Right lung (tissue), 10 donors: ENCODE measurements at places on chromosomes 13 and 19. TPM values are rescaled to one million over a fixed set of nuclear protein-coding genes. Genes with fewer than 3 reads are reported as not detected.

DNA sequence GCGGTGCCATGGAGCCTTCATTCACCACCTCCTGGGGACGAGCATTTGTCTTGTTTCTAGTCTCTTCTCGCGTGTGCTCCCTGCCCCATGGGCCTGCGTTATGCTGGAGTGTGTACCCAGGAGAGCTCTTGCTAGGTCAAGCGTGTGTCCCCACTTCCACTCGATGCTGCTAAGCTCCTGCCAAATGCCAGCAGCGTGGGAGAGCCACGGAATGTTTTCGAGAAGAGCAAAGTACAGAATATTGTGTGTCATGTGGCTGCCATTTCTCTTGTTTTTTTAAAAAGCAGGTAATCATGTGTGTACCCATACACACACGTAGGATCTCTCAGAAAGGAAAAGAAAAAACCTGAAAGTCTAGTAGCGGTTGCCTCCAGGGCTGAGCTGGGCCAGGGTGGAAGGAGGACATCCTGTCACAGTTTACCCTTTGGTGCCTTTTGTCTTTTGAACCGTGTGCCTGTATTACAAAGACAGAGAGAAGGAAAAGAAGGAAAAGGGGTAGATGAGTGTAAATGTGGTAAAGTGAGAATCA is 28.6 kb downstream of the PAK4 start:
- no peak for DNase-seq

GRCh38 chr19:47110521-47111005 is 3.0 kb downstream of the ZC3H4 start:
- no peak for DNase-seq

DNA sequence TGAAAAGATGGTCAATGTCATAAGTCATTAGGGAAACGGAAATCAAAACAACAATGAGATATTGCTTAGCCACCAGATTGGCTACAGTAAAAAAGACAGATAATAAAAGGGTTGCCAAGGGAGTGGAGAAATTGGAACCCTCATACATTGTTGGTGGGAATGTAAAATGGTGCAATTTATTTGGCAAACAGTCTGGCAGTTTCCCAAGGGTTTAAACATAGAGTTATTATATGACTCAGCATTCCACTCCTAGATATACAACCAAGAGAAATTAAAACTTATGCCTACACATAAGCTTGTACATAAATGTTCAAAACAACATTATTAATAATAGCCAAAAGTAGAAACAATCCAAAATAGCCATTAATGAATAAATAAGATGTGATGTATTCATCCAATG is 9.9 kb upstream of the ZNF227 start:
- no peak for DNase-seq

GRCh38 chr19:46979126-46980105 is 40.2 kb upstream of the NPAS1 start:
- no peak for DNase-seq

GRCh38 chr13:108342369-108343289 is 73.1 kb downstream of the TNFSF13B start:
- peak; percentile 47 for DNase-seq

DNA sequence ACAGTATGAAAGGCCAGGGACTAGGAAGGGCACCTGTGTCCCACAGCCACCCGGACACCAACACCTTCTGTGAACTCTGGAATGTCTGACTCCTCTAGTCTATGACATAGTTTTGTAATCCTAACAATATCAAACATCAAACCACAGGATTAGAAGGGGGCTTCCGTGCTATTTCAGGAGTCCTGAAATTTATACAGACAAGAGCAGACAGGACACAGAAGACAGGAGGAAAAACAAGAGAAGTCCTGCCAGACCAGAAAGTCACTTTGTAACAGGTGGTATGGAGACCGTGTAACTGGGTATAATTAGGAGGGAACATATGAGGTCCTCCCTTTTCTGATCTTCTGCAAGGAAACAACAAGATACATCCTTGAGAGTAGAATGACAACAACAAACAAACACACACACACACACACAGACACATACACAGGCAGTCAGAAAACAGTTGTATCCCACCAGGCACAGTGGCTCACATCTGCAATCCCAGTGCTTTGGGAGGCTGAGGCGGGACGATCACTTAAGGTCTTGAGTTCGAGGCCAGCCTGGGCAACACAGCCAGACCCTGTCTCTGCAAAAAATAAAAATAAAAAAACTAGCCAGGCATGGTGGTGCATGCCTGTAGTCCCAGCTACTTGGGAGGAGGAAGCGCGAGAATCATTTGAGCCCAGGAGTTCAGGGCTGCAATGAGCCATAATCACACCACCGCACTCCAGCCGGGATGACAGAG is 13.1 kb downstream of the INSR start:
- DNase-seq: no peak

DNA sequence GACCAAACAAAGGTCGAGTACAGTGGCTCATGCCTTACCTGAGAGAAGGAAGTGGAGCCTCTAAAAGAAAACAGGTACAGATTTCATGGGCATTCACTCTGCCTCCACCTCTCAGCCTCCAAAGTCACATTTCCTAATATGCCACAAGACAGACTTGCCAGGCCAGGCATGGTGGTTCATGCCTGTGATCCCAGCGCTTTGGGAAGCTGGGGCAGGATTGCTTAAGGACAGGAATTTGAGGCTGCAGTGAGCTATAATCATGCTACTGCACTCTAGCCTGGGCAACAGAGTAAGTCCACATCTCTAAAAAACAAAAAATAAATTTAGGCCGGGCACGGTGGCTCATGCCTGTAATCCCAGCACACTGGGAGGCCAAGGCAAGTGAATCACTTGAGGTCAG is 10.9 kb upstream of the DNMT1 start:
- no peak for DNase-seq

DNA sequence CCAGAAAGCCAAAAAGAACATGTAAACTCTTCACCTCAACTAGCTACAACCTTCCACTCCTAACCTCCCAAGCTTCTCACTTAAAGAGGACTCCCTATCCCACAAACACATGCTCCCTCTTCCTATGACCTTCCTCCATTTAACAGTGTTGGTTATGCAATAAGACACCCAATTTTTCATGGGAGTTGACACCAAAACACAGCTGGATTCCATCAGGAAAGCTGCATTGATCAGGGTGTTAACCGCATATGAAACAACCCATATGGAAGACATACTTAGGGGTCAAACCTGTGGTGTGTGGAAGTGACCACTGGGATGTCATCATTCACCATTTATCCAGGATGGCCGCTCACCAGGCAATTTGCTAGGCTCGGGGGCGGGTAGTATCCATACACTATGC is 21.9 kb downstream of the ZNF473 start:
- DNase-seq: peak; percentile 26

- no peak for DNase-seq
Measured at GRCh38 chr13:113565526-113566226, 18.9 kb upstream of the TFDP1 start.

DNA sequence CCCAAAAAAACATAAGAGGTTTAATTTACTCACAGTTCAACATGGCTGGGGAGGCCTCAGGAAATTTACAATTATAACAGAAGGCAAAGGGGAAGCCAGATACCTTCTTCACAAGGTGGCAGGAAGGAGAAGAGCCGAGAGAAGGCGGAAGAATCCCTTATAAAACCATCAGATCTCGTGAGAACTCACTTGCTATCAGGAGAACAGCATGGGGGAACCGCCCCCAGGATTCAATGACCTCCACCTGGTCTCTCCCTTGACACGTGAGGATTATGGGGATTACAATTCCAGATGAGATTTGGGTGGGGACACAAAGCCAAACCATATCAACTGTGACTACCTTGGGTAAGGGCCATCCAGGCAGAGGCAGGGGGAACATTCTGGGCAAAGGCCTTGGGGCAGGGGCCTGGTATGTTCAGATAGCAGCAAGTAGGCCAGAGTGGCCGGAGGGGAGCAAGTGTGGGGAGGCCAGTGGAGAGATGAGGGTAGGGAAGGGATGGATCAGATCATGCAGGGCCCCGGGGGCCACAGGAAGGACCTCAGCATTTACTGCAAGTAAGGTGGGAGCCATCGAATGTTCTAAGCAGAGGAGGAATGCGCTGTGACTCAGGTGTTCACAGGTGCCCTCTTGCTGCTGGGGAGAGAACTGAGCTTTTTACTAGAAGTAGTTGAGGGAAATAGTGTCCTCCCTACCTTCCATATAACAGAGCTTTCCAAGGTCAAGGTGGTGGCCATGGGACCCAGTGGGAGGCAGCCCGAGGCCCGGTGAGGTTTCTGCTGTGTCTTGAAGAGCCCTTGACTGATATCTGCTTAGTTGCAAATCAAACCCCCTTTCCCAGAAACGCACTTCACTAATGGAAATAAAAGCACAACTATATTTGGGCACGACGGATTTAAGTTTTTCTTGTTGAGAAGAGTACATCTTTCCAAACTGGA is 18.0 kb downstream of the RAB3D start:
- no peak for DNase-seq

GRCh38 chr19:40101813-40102212 is 11.1 kb upstream of the ZNF780A start:
- DNase-seq: no peak

DNA sequence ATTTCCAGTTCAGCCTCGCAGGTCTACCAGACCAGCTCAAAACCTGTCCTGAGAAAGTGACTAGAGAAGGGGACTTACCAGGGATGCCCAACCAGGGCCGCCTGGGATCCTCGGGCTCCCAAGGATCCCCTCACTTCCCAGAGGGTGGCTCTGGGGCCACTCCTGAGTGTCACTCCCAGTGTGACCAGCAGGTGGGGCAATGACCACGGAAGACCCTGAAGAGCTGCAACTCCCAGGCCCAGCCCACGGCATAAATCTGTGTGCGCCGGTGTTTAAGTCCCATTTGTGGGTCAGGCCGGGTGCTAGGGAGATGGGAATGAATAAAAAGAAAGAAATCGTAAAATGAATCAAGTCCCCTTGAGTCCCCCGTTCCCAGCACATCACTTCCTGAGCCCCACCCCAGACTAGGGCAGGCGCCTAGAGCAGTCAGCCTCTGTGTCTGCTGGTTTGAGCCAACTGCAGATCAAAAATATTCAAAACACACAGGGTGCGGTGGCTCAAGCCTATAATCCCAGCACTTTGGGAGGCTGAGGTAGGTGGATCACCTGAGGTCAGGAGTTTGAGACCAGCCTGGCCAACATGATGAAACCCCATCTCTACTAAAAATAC is 10.7 kb downstream of the PTGIR start:
- DNase-seq: peak; percentile 80

GRCh38 chr19:17778251-17778967 is 16.5 kb upstream of the B3GNT3 start:
- no peak for DNase-seq

- DNase-seq: no peak
Measured at GRCh38 chr19:2573916-2574315, 98.0 kb downstream of the GADD45B start.

GRCh38 chr13:110286833-110287819 is 19.8 kb downstream of the COL4A1 start:
- no peak for DNase-seq

GRCh38 chr13:77545626-77546412 is 10.3 kb downstream of the SCEL start:
- no peak for DNase-seq

GRCh38 chr13:113912596-113912995 is 48.7 kb upstream of the GAS6 start:
- DNase-seq: no peak

DNA sequence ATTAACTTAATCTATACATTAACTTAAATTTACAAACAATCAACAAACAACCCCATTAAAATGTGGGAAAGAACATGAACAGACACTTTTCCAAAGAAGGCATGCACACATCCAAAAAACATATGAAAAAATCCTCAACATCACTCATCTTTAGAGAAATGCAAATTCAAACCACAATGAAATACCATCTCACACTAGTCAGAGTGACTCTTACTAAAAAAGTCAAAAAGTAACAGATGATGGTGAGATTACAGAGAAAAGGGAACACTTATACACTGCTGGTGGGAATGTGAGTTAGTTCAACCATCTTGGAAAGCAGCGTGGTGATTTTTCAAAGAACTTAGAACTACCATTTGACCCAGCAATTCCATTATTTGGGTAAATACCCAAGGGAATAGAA is 759.2 kb upstream of the SLITRK1 start:
- DNase-seq: no peak

- no peak for DNase-seq
Measured at GRCh38 chr13:32001769-32002168, 29.8 kb upstream of the FRY start.

GRCh38 chr19:1161716-1162115 is 12.4 kb downstream of the SBNO2 start:
- DNase-seq: no peak

DNA sequence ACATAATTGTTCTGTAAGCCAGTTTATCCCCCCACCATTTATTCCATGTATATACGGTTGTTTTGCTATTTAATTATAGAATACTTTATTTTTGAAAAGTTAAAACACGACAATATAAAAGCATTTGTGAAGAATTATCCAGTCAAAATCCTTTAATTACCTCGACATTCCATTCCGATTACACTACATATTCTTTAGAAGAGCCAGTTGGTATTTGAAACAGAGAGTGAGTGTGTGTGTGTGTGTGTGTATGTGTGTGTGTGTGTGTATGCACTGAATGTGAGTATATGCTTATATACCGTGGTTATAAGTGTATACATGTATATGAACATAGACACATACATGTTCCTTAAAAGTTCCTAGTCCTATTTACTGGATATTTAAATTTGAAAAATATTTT is 87.8 kb upstream of the KLF5 start:
- no peak for DNase-seq

DNA sequence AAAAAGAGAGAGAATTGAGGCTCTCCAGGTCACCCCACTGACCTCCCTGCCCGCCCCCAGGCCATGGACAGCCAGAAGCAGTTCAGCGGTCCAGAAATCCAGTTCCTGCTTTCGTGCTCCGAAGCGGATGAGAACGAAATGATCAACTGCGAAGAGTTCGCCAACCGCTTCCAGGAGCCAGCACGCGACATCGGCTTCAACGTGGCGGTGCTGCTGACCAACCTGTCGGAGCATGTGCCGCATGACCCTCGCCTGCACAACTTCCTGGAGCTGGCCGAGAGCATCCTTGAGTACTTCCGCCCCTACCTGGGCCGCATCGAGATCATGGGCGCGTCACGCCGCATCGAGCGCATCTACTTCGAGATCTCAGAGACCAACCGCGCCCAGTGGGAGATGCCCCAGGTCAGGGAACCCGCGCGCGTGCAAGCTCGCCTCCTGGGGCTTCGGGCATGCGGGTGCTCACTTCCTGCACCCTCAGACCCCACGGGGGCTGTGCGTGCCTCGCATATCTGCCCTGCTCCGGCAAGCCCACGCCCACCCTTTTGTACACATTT is 56.6 kb downstream of the MAP4K1 start:
- no peak for DNase-seq

- no peak for DNase-seq
Measured at GRCh38 chr13:111215081-111216047, 100.3 kb downstream of the ARHGEF7 start.

- no peak for DNase-seq
Measured at GRCh38 chr13:99370481-99371275, 63.5 kb upstream of the GPR183 start.

The PGLYRP1 gene
- polyA plus RNA-seq: 1.1 TPM

The NLRP5 gene
- not detected for polyA plus RNA-seq

The ZNF229 gene
- polyA plus RNA-seq: 12.4 TPM

The KLK15 gene
- polyA plus RNA-seq: not detected

The IGSF23 gene
- 0.31 TPM for polyA plus RNA-seq

The LSR gene
- 76.2 TPM for polyA plus RNA-seq

The CPT1C gene
- polyA plus RNA-seq: 31.3 TPM

The ZNF414 gene
- polyA plus RNA-seq: 38.3 TPM

The B3GNT3 gene
- 0.12 TPM for polyA plus RNA-seq

The RFPL4A gene
- 0.14 TPM for polyA plus RNA-seq
